ENCODE measurements at places on chromosomes 3 and 15.

GRCh38 chr3:127025456-127025855, 42.5 kb downstream of the PLXNA1 start:
- DNase-seq = no peak

DNA sequence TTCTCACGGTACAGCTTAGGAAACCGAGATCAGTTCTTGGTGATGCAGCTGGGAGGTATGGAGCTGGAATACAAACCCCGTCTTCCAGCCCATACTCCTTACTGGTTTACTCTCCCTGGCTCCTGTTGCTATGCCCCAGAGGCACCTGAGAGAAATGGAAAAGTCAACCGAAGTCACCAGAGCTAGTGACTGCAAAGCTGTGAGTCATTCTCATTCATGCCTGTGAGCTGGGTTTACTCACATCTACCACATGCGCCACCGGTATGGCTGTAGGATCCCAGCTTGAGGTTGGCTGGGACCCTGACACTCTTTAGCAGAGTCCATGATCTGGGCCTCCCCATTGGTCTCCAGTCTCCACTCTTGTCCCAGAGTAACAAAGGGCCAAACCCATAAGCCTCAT, 111.5 kb upstream of the ETV5 start:
- no peak for DNase-seq

DNA sequence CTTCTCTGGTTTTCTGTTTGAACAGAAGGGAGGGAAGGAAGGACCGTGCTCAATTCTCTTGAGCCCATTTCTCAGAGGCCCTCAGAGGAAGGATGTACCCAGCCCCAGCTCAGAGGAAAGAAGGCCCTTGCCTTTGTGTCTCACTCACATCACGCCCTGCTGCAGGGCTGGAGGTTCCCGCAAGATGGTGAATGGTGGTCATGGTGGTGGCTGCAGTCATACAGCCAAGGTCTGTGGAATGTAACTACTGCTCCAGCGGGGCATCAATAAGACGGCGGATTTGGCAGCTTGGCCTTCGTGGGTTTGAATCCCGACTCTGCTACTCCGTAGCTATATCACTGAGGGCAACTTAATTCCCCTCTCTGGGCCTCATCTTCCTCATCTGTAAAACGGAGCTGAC, 62.9 kb downstream of the SLC6A1 start:
- DNase-seq = no peak

- no peak for DNase-seq
These were observed 256.4 kb upstream of the TPM1 start for GRCh38 chr15:62785881-62786828.

DNA sequence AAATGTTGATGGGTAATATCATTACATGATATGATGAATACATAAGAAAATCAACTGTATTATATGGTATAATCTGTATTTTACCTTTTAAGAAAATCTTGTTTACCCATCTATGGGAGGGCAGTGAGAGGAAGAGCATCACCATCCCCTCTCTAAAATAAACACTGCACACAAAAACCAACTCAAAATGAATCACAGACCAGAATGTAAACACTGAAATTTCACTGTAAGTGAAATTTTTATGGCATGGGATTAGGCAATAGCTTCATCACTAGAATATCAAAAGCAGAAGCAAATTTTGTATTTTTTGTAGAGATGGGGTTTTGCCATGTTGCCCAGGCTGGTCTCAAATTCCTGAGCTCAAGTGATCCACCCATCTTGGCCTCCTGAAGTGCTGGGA, 26.2 kb downstream of the IFT80 start:
- no peak for DNase-seq

- peak; percentile 98 for DNase-seq
These were observed at the start of gene ANP32A for GRCh38 chr15:68820295-68821189. TSS of gene ANP32A (minus strand) at chr15:68820895. CDS start at chr15:68820751, 144 bp downstream.

GRCh38 chr3:103617961-103618360, 1183.1 kb downstream of the ZPLD1 start:
- DNase-seq = no peak

GRCh38 chr15:60899322-60899966, 329.7 kb downstream of the RORA start:
- peak; percentile 17 for DNase-seq

DNA sequence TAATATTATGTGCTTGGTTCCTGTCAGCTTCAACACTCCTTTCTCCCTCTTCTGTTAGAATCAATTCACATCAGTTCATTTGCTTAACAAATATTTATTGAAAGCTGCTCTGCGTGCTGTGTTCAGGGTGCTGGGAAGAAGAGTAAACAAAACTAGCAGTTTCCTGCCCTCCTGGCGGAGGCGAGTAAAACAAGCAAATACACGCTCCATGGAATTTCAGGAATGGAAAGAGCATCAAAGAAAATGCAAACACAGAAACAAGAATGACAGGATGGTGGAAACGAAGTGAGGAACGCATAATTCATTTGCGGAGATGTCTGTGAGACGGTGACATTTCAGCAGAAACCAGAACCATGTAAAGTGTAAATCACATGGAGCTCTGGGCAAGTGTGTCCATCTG, 49.4 kb upstream of the SPTSSB start:
- DNase-seq = no peak

DNA sequence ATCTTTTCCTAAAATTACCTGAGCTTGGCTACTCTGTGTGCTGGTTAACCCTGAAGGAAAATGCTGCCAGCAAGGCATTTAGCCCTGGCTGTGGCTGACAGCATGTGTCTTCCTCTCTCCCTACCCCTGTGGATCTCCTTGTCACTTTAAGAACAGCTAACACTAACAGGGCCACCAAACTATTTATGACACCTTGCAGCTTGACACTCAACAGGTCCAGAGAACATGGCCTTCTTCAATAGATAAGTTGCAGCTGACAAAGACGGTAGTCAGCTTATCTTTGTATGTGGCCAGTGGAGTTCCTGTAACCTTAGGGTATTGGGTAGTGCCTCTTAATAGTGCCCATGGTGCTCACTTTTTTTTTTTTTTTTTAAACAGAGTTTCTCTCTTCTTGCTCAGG, 32.0 kb upstream of the COPB2 start:
- no peak for DNase-seq

DNA sequence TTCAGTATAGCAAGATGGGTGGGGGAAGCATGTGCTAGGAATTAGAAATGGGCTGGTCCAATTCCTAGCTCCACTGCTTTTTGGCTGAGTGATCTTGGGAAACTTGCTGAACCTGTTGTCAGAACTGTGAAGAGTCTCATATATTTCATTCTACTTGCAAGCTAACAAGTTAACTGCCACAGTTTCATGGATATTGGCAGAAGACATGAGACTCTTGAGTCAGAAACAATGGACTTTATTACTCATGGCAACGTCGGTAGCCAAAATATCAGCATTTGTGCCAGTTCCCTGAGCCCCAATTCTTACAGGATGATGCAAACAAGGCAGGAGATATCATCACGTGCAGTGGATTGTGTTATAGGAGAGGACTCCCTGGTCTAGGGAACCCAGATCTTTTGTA, 26.6 kb upstream of the PLAAT1 start:
- no peak for DNase-seq

- no peak for DNase-seq
These were observed 50.1 kb downstream of the PPM1L start for GRCh38 chr3:160806094-160806493.

GRCh38 chr3:127676456-127676855, 3.7 kb downstream of the ABTB1 start:
- DNase-seq = no peak

DNA sequence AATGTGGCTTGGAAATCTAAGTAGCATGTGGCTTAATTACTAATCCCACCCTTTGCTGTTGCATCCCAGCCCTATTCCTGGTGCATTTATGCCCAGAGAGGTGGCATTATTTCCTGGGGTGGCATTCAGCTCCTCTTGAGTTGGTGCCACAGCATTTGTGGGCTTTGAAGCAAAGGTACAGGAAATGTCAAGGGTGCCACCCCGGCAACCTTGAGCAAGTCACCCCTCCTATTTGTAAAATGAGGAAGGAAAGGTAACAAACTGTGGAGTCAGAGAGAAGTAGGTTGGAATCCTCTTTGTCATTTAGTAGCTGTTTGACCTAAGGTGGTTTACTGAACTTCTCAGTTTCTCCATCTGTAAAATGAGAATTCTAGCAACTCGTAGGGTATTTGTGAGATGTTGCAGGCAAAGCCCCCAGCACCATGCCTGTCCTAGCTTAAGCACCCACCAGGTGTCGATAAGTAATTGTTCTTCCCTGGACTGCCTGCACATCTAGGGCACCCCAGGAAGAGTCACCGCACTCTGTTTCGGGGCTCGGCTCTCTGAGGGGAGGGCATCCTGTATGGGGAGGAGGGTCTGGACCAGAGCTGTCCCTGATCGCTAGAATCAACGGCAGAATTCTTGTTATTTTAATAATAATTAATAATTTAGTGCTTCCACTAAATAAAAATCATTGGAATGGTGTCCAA, 17.1 kb downstream of the ISG20 start:
- no peak for DNase-seq

DNA sequence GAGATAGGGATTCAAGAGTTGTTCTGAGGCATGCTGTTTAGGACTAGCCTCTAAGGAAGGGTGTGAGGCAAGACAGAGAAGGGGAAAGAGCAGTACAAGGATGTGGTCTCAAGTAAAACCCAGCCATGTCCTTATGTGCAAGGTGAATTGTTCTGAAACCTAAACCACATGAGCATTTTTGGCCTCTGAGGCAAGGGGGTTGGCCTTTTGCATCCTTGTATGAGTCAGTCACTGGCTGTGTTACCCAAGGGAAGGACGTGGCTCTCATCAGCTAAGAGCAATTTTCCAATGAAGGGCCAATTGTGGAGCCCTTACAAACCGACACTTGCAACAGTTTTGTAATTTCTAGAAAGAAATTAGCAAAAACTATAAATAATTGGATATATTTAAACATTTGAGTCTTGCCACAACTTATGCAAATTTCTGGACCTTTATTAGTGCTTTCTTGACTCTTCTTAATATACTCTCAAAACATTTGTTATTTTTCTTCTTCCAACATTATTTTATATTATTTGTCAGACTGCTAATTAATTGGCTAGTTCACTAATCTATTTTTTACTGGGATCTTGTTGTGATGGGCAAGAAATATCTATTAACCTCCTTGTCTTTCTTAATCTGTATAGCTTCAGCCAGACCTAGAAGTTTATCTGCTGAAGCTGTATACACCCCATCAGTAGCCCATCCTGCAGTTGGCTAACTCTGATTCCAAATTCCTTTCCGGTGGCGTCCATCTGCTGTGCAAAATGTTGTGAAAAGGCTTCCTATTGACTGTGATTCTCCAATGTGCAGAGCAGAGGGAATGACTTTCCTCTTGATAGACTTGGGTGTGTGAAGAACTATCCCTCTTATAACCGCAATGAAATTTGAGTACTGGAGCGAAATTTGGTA, 97.7 kb upstream of the P2RY1 start:
- no peak for DNase-seq

- no peak for DNase-seq
These were observed 43.1 kb downstream of the THRB start for GRCh38 chr3:24451461-24452099.

GRCh38 chr3:160968761-160969160, 136.4 kb downstream of the B3GALNT1 start:
- DNase-seq = no peak

DNA sequence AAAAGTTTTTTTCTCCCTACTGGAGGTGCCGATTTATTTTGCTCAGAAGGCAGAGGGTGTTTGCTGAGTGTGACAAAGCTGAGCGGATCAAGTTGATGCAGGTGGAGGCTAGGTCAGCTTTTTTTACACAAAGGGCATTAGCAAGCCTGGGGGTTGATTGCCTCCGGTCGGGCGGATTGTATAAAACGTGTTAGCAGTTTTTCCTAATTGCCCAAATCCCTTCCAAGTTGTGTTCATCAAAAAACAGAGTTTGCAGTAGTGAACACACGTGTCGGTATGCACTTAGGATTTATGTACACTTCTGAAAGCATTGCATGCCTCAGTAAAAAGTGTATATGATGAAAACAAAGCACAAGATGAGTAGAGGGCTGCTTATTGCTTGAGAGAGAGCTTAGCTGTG, 2.6 kb downstream of the GPR160 start:
- DNase-seq = no peak

Data from activated CD4-positive, alpha-beta T cell treated with anti-CD3 and anti-CD28 coated beads for 4 hours (primary cell).